ENCODE measurements at places on chromosomes 1 and 21. TPM values are rescaled to one million over a fixed set of nuclear protein-coding genes. Genes with fewer than 3 reads are reported as not detected.

FCER1G gene
- total RNA-seq, result not detected

NBPF9 gene
- total RNA-seq, result 23.9 TPM

- peak; percentile 16 for DNase-seq
- H3K4me3 ChIP-seq, result no peak overlapping the region
- no peaks in the 10 kb centered on the region for H3K36me3 ChIP-seq
- H3K27ac ChIP-seq, result no peak overlapping the region
Measured at GRCh38 chr1:34125721-34126380, 39.2 kb downstream of the CSMD2 start.

GRCh38 chr1:58062635-58063034 lies 483.9 kb downstream of the OMA1 start:
- no peak overlapping the region for H3K4me3 ChIP-seq
- no peak for DNase-seq

DNA sequence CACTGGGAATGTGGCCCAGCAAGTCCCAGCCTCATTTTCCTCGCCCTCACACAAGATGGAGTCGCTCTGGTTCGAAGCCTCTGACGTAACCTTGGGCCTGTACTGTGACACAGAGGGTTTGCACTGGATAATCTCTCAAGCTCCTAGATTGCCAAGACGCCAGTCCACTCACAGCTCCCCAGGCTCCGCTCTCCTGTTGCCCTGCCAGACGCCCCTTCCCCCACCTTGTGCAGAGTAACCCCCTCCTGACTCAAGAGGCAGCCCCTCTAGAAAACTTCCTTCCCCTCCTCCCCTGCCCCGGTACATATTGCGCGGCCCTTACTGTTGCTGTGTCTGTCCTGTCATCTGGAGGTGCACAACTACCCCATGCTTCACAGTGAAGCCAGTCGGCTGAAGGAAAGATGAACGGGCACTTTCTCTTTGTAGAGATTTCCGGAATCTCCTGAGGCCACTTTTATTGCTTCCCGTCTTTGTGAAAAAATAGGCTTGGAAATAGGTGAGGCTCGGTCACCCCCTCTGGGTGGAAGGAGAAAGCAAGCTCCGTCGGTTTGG lies 981 bp upstream of the KIAA1614 start:
- no peaks in the 10 kb centered on the region for H3K36me3 ChIP-seq
- H3K4me1 ChIP-seq, result peaks cover 5% of the 10 kb centered on the region
- H3K4me3 ChIP-seq, result peak overlapping the region; percentile 73
- DNase-seq, result peak; percentile 39

- H3K36me3 ChIP-seq, result no peaks in the 10 kb centered on the region
- H3K4me3 ChIP-seq, result no peak overlapping the region
- no peak for DNase-seq
- no peaks in the 10 kb centered on the region for H3K4me1 ChIP-seq
- H3K27me3 ChIP-seq, result no peaks in the 10 kb centered on the region
Measured at GRCh38 chr1:231970684-231971083, 344.1 kb downstream of the DISC1 start.

DNA sequence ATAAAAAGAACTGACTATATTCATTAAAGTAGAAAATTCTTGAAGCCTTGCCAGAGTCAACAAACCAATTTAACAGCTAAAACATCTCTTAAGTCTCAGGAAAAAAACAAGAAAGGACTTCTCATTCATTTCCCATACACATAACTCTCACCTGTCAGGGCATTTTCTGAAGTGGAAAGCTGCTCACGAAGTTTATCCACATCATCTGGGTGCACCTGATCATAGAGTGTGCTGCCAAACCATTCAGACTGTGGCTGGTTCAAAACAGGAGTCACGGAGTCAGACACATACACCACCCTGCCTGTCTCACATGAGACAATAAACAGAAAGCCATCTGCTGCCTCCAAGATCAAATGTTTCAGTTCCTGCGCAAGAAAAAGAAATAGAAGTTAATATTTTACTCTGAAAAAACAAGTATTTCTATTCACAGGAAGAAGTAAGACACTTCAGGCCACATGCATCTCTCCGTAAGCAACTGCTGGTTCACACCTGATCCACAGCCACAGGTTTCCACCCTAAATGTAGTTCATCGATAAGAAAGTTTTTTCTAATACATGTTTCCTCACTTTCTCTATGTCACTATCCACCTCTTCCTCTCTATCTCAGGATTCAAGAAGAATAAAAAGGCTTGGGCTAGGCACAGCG lies 28.2 kb upstream of the CTSK start:
- no peaks in the 10 kb centered on the region for H3K4me1 ChIP-seq
- H3K27ac ChIP-seq, result no peak overlapping the region
- H3K27me3 ChIP-seq, result no peaks in the 10 kb centered on the region
- H3K4me3 ChIP-seq, result no peak overlapping the region
- H3K36me3 ChIP-seq, result peaks cover 6% of the 10 kb centered on the region

- H3K4me3 ChIP-seq, result no peak overlapping the region
- no peak overlapping the region for H3K27ac ChIP-seq
- no peaks in the 10 kb centered on the region for H3K4me1 ChIP-seq
- no peaks in the 10 kb centered on the region for H3K36me3 ChIP-seq
Measured at GRCh38 chr1:14498839-14499238, 99.6 kb upstream of the KAZN start.

DNA sequence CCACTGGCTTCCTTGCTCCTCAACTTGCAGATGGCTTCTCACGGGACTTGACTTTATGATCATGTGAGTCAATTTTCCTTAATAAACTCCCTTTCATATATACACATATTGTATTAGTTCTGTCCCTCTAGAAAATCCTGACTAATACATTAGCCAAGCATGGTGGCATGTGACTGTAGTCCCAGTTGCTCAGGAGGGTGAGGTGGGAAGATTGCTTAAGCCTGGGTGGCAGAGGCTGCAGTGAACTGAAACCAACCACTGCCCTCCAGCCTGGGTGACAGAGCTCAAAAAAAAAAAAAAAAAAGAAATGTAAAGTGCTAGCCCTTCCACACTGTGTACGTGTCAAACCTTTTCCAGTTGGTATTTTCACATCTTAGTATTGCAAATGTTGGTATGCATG lies 857.0 kb downstream of the LTN1 start:
- H3K36me3 ChIP-seq, result no peaks in the 10 kb centered on the region
- H3K4me1 ChIP-seq, result no peaks in the 10 kb centered on the region
- H3K4me3 ChIP-seq, result no peak overlapping the region
- H3K27ac ChIP-seq, result no peak overlapping the region

DNA sequence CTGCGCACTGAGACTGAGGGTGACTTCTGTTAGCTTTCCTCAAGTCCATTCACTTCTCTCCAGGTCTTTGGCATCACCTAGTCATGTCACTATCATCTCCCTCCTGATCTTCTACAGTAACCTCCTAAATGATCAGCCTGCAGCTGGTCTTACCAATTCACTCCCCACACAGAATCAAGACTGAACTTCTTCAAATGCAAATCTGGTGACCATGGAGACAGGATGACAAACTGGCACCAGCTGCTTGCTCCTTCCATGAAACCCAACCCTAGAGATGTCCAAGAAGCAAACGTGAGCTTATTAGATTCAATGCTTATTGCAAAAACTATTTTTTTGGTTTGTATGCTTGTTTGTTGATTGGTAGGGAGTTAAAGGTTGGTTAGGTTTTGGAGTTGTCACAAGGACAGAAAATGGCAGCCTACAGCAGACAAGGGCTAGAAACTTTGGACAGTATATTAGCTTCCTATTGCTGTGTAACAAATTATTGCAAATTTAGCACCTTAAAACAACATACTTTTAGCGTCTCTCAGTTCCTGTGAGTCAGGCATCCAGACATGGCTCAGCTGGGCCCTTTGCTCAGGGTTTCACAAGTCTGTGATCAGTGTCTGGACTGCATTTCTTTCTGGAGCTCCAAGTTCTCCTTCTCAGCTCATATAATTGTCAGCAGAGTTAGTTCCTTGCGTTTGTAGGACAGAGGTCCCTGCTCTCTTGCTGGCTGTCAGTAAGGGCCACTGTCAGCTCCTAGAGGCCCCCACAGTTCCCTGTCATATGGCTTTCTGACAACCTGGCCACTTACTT lies 53.3 kb upstream of the GJA8 start:
- H3K4me1 ChIP-seq, result no peaks in the 10 kb centered on the region
- no peak overlapping the region for H3K4me3 ChIP-seq
- H3K36me3 ChIP-seq, result no peaks in the 10 kb centered on the region
- no peaks in the 10 kb centered on the region for H3K27me3 ChIP-seq
